A172 (cell line): ENCODE measurements at places on chromosomes 5 and 9. TPM values are rescaled to one million over a fixed set of nuclear protein-coding genes. Genes with fewer than 3 reads are reported as not detected.

CKMT2 gene
- total RNA-seq = 4.7 TPM in 1 of 2 replicates, not detected in the other

ITGA2 gene
- total RNA-seq = 13.4 and 21.8 TPM in 2 replicates

STC2 gene
- total RNA-seq = 0.03 and 0.10 TPM in 2 replicates

DNA sequence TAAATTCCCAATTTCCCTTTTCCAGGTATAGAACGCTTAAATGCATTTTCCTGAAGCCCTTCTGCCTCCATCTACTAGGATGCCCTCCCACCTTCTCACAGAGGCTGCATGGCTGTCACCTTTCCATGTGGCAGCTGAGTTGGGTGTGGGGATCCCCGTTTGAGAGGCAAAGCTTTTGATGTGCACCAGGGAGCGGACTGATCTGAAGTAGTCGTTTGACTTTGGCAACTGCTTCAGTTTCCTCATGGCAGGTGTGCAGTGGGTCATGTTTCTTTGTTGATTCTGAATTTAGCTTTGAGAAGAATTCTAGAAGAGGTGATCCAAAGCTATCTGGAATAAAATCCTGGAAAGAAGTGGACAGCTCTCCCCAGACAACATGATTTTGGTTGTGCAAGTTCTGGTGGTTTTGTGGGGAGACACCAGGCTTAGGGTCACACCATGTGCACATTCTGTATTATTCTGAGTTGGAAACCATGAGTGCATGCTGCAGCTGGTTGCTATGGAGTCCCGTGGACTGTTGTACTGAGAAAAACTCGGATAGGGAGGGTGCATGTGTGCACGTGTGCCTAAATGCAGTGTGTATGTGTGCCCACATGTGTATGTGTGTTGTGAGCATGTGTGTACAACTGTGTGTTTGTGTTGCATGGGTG is 63.5 kb downstream of the GADD45G start:
- DNase-seq = no peak

GRCh38 chr9:76003041-76003440 is 112.6 kb downstream of the PCSK5 start:
- DNase-seq = no peak
